ENCODE measurements at places on chromosomes 5 and 9.

- no peak for DNase-seq
Observed at GRCh38 chr5:87137283-87137682, 130.4 kb upstream of the RASA1 start.

- no peak for DNase-seq
Observed at GRCh38 chr9:684941-685340, 156.6 kb upstream of the DMRT1 start.

DNA sequence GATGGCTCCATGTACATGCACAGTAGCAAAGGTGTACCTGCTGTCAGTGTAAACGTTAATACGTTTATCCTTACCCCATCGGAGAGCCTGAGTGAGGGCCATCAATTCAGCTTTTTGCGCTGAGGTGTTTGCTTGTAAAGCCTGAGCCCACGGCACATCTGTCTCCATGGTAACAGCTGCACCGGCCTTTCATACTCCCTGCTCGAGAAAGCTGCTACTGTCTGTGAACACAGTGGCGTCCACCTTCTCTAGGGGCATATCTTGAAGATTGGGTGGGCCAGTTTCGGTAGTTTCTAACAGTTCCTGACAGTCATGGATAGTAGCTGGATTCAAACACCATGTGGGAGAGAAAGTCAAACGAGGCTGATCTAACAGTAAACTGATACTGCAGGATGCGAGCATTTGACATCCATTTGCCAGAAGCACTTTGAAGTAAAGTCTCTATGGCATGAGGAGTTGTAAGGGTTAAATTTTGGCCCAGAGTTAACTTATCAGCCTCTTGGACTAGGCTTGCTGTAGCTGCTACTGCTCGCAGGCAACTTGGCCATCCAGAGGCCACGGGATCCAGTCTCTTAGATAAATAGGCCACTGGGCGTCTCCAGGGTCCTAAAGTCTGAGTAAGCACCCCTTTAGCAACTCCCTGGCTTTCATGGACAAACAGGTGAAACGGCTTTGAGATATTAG lies 21.0 kb upstream of the RHOBTB3 start:
- no peak for DNase-seq

- no peak for DNase-seq
Observed at GRCh38 chr9:99632349-99633038, 189.2 kb upstream of the NR4A3 start.
